Spinal cord (tissue), 10 donors: ENCODE measurements at places on chromosomes 1 and 21. TPM values are rescaled to one million over a fixed set of nuclear protein-coding genes. Genes with fewer than 3 reads are reported as not detected.

The ELK4 gene
- total RNA-seq = 19.4 TPM

The REG4 gene
- not detected for total RNA-seq

The PAX7 gene
- total RNA-seq = 2.0 TPM

The PFKFB2 gene
- total RNA-seq = 15.7 TPM

The VHLL gene
- not detected for total RNA-seq

The DENND2D gene
- 7.1 TPM for total RNA-seq
